ENCODE measurements at places on chromosomes 1 and 21.

DNA sequence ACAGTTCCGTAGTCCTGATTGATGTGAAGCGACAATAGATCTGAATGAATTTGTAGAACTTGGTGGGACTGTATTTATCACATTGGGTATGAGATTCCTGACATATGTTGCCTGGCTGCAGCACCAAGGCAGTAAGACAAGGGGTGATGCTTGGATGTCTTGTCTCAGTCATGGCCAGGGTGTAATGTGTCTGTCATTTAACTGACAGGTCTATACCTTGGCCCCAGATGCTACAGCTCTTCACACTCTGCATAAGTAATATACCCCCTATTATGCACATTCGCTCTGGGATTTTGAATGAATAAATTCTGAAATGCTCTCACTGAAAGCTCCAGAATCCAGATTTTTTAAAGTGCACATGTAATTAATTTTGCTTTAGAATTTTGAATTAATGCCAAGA is 47.3 kb downstream of the NTNG1 start:
- DNase-seq, result no peak

DNA sequence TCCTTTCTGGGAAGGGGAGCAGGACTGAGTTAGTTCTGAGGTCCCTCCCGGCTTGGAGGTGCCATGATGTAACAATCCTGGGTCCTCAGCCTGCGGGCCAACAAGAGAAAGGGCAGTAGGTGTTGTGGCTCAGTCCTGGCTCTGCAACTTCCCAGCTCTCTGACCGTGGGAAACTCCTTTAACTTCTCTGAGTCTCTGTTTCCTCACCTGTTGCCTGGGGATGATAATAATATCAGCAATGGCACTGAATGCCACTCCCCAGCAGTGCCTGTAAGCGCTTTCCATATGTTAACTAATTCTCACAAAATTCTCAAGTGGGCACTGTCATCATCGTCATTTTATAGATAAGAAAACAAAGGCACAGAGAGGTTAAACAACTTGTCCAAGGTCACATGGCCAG is 2.3 kb downstream of the PADI3 start:
- DNase-seq, result no peak

DNA sequence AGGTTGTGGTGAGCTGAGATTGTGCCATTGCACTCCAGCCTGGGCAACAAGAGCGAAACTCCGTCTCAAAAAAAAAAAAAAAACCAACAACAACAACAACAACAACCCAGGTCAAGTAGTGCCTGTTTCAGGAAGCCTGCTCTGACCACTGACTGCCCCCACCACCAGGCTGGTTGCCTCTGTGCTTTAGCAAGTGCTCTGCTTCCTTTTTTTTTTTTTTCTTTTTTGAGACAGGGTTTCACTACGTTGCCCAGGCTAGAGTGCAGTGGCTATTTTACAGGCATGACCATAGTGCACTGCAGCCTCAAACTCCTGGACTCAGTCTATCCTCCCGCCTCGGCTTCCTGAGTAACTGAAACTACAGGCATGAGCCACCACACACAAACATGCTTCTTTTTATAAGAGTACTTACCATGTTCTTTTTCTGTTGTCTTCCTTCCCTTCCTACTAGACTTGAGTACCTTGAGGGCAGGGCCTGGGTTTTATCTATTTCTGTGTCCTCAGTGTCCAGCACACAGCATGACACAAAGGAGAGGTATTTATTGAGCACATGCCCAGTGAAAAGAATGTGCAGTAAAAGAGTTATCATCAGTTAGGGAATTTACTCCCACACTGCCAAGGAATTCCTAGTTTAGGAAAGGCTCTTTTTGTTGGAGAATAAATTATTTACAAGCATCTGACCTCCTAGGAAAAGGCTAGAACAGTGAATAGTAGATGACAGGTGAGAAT is 9.9 kb upstream of the COA7 start:
- no peak for DNase-seq

DNA sequence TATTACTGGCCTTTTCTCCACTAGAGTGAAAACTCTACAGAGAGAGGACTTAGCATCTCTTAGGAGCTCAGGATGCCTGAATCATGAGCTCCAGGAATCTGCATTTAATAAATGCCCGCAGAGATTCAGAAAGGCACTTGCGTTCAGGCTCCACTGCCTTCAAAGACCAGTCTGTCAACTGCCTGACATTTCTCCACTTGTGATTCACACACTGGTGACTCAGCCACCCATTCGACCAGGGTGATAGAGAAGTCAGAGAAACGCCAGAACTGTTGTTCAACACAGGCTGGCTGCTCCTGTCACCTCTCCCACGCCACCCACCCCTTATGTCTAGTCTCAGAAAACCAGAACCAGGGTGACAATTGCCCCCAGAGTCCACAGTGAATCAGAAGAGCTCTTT is 26.9 kb upstream of the LBR start:
- DNase-seq, result no peak

DNA sequence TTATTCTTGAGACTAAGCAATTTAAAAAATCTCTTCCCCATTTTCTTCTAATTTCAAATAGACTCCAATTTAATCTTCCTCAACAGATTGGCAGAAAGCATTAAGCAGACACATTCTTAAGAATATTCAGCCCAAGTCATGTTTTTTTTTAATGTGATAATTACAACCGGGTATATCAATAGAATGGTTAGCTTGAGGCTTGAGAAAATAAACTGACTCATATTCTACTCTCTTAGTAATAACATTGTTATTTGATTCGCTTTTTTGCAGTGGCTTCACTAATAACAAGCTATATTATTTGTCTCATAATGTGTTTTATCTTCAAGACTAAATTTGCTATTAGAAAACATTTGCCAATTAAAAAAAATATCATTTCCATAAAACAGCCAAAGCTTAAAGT is 488.6 kb upstream of the RGS18 start:
- no peak for DNase-seq

- DNase-seq, result no peak
Observed at GRCh38 chr1:160429125-160429561, 28.8 kb downstream of the VANGL2 start.

DNA sequence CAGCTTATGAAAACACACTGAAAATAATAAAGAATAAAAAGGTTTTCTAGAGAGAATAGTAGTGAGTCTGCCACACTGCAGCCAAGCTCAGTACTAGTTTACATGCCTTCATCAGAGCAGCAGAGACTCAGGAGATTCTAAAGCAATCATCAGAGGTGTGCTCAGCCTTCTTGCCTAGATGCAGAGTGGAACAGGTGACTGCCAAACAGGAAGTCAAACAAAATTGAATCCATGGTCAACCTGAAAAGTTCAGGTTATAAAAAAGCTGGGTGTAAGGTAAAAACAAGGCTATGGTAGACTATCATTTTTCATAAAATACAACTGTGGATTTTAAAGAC is 165.3 kb upstream of the C1orf105 start:
- no peak for DNase-seq

GRCh38 chr1:8333246-8333987 is 15.5 kb downstream of the SLC45A1 start:
- DNase-seq, result peak; percentile 15

DNA sequence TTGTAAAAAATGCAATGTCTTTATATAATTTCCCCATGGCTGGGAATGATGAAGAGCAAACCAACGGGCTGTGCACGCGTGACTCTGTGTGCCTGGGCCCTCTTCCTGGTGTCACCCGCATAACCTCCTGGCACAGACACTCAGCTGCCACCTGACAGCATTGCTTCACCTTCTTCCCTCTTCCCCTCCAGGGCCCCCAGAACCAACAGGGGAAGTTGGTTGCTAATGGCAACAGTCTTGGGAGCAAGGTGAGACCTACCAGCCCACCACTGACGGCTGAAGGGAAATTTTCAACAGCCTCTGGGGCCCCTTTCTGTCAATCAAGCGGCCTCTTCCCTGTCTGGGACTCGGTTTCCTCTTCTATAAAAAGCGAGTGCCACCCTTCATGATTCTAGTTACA is 33.2 kb downstream of the SSBP3 start:
- no peak for DNase-seq

DNA sequence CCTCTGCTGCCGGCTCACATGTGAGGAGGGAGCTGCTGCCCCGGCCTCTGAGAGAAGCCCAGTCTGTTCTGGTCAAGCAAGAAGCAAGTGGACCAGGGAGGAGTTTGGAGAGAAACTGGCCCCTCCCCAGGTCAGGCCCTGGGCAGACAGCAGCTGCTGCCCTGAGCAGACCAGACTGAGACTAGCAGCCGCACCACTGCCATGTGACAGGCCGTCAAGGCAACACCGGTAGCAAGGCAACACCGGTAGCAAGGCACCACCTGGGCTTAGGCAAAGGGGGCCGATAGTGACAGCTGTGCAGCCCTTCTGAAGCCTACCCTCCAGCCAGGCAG is 50.3 kb downstream of the ARHGEF16 start:
- no peak for DNase-seq

- DNase-seq, result no peak
Observed at GRCh38 chr1:29711582-29712283, 475.4 kb downstream of the PTPRU start.

DNA sequence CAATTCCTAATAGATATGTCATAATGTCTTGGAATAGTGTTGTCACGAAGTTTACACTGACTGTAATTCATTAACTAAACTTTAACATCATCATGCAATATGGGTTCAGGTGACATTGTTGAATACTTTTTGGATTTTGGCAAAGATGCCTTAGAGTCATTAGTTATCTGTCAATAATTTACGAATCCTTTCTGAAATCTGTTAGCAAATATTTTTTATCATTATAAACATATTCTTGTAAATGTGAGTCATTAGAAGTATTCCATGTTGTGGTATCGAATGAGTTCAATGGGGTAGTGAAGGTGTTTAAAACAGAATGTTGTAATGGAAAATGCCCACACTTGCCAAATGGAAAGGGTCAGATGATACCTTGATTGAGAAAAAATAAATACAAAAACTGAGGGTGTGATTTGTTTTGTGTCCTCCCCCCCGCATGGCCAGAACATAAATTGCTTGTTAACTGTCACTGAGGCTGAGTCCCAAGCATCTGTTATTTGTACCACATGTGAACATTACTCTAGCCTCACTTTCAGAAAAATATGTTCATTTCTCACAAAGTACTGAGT is 5.2 kb upstream of the NR5A2 start:
- no peak for DNase-seq

- peak; percentile 31 for DNase-seq
Observed at GRCh38 chr21:46424621-46425020, 34.1 kb upstream of the DIP2A start.

- DNase-seq, result peak; percentile 61
Observed at GRCh38 chr1:56063461-56063860, 515.9 kb downstream of the PLPP3 start.

- DNase-seq, result no peak
Observed at GRCh38 chr1:9298282-9298681, 5.6 kb downstream of the SPSB1 start.

GRCh38 chr1:22484706-22485345 is 33.2 kb downstream of the ZBTB40 start:
- DNase-seq, result no peak

DNA sequence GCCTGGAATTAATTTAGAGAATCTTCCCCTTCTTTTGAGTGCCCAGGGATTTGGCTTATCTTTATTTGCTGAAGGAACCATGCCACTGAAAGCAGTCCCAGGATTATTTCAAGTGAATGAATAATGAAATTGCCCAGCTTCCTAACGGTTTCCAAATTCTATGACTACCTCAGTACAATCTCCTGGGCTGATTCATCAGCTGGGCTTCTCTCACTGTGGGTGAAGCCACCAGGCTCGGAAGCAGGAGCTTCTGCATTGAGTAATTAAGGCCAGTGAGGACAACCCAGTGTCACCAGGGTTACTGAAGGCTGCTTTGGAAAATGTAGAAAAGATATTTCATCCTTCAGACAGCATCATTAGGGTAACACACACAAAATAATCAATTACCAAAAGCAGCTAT is 169.8 kb downstream of the DAB1 start:
- no peak for DNase-seq

- no peak for DNase-seq
Observed at GRCh38 chr1:231200388-231201031, 38.7 kb downstream of the TRIM67 start.

DNA sequence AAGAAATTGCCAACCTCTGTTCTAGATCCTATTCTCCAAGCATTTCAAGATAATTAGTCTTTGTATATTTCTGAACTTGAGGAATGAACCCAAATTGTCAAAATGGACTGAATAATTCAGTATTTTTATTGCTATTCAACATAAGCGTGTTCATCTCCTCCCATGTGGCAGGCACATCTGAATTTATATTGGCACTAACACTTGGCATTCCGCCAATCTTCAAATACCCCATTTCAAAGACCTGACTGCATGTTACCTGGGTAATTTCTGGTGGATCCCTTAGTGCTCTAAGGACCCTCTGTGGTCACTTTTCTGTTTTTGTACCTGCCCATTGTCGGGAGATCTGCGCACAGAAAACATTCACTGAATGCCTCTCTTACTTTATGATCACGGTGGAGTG is 66.6 kb downstream of the BACE2 start:
- DNase-seq, result no peak

DNA sequence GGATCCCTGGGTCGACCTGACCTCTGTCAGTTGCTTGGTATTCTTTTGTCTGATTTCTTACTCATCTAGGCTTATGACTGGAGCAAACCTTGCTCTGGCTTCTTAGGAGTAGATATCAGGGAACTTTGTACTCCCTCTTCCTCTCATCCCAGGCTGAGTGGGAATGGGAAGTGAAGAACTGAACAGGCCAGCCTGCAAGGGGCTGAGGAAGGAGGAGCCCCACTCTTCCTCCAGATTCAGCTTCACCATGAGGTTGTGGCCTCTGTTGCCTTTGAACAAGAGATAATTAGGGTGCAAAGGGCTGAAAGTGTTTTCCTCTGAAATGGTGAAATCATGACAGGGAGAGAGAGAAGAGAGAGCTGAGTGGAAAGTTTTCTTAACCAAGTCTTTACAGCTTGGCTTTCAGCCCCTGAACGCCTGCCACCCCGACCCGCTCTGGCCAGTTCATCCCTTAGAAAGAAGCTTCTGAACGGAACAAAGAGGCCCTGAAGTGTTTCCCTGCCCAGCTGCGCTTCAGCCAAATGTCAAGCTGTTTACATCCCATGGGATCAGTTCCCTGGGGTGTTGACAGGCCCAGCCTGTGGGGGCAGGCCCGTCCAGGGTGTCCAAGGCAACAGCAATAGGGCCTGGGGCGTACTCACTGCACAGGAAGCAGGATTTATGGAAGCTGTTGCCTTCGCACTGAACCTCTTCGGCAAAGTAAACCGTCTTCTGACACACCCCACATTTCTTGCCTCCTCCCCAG is 11.2 kb downstream of the CSRP1 start:
- DNase-seq, result peak; percentile 75

- no peak for DNase-seq
Observed at GRCh38 chr1:180407051-180407450, 95.3 kb downstream of the ACBD6 start.

DNA sequence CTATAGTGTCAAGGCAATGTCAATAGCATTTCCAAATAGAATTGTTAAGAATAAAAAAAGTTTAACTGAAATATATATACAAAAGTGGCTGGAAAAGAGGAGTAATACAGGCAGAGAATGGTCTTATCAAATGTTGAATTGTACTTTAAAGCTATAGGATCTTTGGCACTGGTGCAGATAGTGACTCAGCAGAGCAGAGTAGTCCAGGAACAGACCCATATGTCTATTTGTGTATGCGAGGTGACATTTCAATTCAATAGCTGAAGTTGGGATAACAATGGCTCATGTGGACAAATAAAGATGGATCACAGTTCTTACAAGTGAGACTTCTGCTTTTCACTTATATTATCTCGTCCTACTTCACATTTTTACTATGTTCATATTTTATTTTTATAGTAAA is 543.0 kb upstream of the B3GALT2 start:
- no peak for DNase-seq

- DNase-seq, result no peak
Observed at GRCh38 chr1:218205721-218206120, 79.4 kb upstream of the RRP15 start.

- no peak for DNase-seq
Observed at GRCh38 chr1:180186831-180187230, 32.2 kb downstream of the QSOX1 start.

Data from heart left ventricle (tissue), 16 donors.